Activated naive CD4-positive, alpha-beta T cell treated with anti-CD3 and anti-CD28 coated beads, Interleukin-2, amount 50 U/mL, for 16 hours (primary cell): ENCODE measurements at places on chromosomes 11 and 22.
A peak's percentile ranks its signal among the peaks of the same experiment; 100 is the strongest.

- DNase-seq = no peak
Measured at GRCh38 chr11:102517670-102518069, 12.9 kb downstream of the MMP7 start.

DNA sequence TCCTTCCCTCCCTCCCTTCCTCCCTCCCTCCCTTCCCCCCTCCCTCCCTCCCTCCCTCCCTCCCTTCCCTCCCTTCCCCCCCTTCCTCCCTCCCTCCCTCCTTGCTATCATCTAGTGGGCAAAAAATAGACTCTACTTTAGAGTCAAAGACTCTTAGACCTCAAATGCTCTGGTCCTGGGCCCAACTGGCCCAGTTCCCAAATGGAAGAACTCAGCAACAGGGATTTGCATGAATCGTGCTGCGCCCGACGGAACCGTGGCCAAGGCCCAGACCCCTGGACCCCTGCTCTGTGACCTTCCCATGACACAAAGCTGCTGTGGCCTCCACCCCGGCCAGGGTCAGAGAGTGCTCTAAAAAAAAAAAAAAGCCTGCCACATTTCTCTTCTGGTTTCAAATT, 97.4 kb downstream of the WNT7B start:
- no peak for DNase-seq

GRCh38 chr11:110177086-110177456, 83.9 kb downstream of the ZC3H12C start:
- no peak for DNase-seq

DNA sequence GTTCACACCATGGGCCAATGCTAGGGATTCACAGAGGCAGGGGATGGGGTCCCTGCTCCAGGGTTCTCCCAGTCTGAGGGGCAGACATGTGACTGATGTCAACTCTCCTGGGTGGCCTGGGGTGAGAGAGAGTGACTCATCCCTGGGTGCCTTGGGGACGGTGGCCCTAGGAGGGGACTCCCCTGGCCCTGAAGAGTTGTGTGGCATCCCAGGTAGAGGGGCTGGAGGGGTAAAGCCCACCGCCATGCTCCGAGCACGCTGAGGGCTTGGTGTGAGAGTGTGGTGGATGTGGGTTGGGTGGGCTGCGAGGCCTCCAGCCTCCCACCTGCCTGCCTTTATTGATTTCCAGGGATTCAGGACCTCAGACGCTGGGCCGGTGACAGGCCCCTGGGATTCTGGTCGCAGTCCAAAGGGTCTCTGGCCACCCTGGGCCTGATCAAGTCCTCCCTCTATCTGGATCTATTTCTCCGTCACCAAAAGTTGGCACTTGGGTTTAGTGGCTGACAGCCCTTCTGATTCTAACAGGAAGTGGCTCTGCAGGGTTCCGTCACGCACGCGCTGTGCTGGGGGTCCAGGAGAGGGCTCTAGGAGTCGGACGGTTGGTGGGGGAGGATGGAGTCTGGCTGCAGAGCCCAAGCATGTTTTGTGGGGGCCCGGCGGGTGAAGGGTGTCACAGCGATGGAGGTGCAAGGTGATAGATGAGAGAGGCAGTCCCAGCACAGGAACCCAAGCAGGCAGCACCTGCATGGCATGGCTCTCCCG, 27.3 kb upstream of the WNT7B start:
- DNase-seq = no peak

GRCh38 chr11:35917676-35918075, 26.2 kb upstream of the LDLRAD3 start:
- no peak for DNase-seq

- no peak for DNase-seq
Measured at GRCh38 chr11:44300844-44301563, 8.9 kb downstream of the ALX4 start.

DNA sequence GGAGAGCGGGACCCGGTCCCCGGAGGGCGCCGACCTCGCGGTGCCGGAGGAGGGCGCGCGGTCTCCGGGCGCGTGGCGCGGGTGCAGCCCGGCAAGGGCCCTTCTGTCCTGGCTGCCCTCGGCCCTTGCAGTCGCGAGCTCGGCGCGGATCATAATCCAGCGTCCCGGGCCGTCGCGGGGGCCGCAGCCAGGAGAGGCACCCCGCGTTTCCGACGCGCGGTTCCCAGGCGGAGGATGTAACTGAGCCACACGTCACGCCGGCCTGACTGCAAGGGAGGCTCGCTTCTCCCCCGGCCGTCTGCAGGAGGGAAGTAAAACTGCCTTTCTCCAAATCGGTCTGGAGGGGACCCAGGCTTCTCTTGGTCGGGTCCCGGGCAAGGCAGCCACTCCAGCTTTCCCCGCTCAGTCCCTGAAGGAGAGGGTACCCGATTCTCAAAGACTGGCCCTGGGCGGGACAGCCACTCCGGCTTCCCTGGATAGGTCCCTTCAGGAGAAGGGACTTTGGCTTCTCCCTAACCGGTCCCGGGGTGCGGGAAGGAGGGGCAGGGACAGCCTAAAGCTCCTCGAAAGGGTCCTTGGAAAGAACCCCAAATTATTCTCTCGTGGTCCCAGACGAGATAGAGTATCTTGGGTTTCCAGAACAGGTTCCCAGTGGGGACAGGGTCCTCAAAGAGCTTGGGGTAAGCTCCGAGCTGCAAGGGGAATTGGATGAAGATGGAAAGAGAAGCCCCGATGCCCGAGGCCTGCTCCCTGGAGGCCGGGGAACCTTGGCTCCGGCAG, 836 bp downstream of the SPON1 start:
- DNase-seq = peak; percentile 45

- no peak for DNase-seq
Measured at GRCh38 chr11:30603357-30603756, 17.2 kb upstream of the MPPED2 start.

- DNase-seq = no peak
Measured at GRCh38 chr22:45221201-45221600, 19.5 kb downstream of the KIAA0930 start.

DNA sequence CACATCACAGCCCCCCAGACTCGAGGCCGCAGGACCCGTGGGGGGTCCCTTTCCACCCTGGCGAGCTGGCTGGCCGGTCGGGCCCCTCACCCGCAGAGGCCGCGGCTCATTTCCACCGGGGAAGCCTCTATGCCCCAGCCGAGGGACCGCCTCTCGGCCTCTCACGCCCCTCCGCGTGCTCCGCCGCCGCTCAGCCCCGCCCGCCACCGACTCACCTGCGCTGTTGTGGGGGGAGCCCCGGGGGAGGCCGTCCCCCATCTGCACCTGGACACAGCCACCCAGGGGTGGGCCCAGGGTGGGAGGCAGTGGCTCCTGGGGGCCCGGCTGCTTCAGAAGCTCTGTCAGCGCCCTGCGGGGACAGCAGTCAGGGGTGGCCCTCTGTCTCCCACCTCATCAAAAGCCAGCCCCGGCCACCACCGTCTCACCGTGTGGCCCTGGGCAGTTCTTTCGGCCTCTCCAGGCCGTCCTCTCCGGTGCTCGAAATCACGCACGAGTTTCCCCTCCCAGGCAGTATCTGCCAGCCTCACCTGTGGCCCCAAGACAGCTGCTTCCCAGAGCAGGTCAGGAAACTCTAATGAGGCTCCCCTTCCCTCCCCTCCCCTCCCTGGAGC, 3.8 kb downstream of the SHISA8 start:
- DNase-seq = no peak

- DNase-seq = peak; percentile 90
Measured at GRCh38 chr11:70203751-70204465, 812 bp downstream of the FADD start.
